ENCODE measurements at places on chromosomes 6 and 20. TPM values are rescaled to one million over a fixed set of nuclear protein-coding genes. Genes with fewer than 3 reads are reported as not detected.

Gene CFB
- 3.8 TPM for total RNA-seq

- no peak for DNase-seq
Observed at GRCh38 chr6:144315981-144316861, 31.1 kb downstream of the UTRN start.

- no peak for DNase-seq
Observed at GRCh38 chr20:57377350-57377749, 13.8 kb upstream of the RBM38 start.

DNA sequence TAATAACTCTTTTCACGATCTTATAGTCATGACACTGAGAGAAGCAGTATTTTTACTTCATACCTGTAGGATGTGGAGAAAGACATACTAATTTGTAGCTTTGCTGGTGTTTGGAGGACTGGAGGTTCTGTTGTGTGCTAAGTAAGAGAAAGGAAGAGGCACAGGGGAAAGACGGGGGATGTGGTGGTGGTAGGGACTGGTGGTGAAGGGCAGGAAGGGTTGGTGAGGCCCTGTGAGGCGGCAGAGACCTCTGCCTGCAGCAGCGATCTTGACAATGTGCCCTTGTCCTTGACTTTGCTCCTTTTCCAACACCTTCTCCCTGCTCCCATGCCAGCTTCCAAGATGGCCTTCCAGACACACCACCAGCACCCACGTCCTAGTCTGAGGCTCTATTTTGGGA, 32.6 kb upstream of the MPC1 start:
- no peak for DNase-seq

- no peak for DNase-seq
Observed at GRCh38 chr6:24740861-24741260, 21.9 kb upstream of the C6orf62 start.
